GM13976 (cell line): ENCODE measurements at places on chromosomes 2 and 18.

DNA sequence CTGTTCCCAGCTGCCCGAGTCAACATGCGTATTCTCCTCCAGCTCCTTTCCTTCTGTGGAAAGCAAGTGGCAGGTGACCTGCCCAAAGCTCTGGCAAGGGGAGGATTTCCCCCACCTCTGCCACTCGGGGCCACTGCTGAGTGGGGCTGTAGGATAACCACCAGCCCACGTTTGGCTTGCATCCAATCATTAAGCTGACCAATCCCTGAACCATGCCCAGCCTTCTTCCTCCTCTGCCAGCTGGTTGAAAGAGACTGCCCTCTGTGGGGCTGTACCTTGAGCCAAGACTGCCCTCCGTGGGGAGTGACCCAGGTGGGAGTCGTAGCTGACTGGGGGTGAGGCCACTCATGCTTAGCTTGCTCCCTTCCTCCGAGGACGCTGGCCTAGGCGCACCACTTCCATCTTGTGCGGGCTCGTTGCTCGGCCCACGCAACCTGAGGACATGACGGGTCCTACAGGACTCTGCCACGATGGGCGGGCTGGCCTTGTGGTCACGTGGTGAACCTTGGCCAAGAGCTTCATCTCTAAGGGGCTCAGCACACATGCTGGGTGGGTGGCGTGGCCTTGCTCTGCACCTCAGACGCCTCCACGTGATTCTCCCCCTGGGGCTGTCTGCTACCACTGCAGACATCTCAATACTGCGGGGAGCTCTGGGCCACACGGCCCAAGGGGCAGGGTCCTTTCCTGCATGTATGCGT lies 112.1 kb downstream of the NDUFA10 start:
- DNase-seq = no peak

DNA sequence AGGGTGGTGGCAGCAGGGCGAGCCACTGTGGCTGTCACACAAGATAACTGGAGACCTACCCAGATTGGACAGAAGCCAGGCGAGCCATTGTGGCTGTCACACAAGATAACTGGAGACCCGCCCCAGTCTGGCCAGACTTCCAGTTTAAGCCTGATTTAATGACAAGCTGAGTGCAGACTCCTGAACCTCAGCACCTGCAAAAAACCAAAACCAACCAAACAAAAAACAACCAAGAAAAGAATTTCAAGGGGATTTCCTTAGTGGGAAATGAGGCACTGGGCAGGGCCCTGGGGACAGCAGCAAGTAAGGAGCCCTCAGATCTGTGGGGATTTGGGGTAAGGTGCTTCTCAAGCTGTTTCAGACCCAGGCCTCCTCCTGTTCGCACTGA lies 95.2 kb upstream of the BOD1L2 start:
- DNase-seq = peak; percentile 55

DNA sequence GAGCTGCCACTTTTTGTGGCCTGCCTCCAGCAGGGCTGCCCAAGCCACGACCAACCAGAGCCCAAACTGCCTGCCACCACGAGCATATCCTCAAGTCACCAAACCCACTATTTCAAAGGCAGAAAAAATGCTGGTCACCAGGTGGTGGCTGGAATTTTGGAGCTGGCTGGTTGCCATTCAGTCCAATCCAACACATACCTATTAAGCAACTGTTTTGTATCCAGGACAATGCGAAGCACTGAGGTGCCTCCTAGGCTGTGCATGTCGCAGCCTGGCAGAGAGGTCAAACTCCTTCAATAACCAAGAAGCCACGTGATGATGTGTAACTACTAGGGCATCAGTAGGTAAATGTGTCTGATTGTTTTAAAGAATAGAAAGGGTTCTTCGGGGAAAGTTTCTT lies 108.3 kb upstream of the PPP1CB start:
- no peak for DNase-seq

- no peak for DNase-seq
Observed at GRCh38 chr2:226837787-226838603, 2.1 kb downstream of the RHBDD1 start.

DNA sequence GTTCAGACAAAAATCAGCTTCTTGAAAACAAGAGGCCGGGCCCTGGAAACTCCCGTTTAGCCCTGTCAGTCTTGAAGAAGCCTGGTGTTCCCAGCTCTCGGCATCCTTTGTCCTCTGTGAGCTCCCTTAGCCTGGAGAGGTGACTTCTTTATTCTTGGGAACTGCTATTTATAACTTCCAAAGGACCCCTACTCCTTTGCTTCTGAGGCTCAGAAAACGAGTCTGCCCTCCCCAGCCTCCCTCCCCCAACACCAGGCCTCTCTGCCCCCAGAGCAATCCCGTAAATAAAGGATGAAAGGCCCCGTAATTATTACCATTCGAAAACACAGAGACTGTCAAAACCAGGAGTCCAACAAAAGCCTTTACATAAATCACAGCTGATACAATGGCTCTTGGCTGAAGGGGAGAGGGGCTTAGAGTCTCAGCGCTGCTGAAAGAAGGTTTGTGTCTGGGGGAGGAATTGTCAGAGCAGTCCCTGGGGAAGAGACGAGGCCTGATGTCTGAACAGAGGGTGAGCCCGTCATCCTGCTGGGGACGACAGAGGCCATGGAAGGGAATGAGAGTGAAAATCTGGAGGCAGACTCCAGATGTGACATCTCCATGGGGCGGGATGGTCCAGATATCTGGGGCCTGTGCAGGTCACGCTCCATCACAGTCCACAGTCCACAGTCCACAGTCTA lies 283.0 kb downstream of the MYCN start:
- DNase-seq = no peak

- no peak for DNase-seq
Observed at GRCh38 chr18:62537042-62537894, 14.4 kb downstream of the ZCCHC2 start.

- DNase-seq = no peak
Observed at GRCh38 chr18:35311496-35311895, 21.5 kb upstream of the ZSCAN30 start.

DNA sequence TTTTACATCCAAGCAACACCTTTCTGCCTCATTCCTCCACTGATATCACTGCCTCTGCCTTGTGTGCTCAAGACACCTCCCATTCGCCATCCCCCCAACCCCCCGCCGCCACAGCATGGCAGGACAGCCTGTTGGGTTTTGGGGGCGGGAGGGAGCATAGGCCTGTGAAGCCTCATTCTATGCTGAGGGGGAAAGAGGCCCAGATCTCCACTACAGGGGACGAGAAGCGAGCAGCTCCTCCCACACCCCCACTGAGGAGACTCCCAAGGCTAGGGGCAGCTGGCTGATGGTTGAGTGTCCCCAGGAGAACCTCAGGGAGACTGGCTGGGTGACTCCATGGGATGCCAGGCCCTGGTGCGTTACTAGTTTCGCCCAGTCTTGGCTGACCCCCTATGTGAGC lies 214.3 kb upstream of the SIX2 start:
- no peak for DNase-seq

DNA sequence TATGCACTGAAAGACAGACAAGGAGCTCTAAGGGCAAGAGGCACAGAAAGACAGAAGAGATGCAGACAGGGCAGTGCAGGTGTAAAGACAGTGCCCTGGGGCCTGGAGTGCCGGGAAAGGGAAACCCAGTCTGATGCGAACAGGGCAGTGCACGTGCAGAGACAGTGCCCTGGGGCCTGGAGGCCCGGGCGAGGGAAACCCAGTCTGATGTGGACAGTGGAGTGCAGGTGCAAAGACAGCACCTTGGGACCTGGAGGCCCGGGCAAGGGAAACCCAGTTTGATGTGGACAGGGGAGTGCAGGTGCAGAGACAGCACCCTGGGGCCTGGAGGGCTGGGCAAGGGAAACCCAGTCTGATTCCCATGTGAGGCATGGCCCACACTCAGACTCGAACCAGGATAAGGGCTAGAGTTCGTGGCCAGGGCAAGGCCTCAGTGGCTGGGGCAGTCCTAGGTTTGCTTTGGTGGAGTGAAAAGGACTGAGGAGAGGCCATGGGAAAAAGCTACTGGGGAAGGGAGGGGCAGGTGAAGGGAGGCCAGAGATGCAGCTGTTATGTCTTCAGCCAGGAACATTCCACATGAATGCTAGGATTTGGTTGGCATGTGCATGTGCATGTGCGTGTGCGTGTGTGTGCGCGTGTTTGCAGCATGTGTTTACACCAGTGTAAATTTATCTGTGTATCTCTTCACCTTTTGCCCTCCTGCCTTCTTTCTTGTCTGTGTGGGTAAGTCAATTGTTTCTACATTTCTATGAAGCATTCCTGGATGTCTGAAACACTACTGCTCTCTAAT lies 39.1 kb upstream of the DNMT3A start:
- DNase-seq = no peak

DNA sequence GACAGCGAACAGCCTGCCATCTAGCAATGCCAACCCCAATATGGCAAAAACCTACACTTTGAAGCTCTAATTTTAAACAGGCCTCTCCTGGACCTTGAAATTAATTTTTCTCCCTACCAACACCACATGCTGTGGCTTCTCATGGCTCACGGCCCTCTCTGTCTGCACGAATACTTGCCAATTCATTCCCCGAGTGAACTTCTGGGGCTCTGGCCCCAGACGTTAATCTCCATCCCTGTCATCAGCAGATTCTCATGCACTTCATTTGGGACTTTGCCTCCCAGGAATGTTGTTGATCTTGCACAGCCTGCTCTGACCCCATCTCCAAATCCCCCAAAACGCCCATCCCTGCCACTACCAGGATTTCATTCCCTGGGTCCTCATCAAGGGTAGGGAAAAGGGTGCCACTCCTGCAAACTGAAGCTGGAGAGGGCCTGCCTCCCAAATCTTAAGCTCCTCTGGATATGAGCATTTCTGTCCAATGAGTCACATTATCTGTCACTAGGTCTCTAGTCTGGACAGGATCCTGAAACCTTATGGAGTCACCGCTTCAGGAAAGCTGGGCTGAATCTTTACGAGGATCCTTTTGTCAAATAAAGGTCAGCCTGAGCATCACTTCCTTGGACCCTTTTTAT lies 10.4 kb downstream of the FIGLA start:
- DNase-seq = no peak

- no peak for DNase-seq
Observed at GRCh38 chr2:18980104-18980785, 378.2 kb downstream of the OSR1 start.

DNA sequence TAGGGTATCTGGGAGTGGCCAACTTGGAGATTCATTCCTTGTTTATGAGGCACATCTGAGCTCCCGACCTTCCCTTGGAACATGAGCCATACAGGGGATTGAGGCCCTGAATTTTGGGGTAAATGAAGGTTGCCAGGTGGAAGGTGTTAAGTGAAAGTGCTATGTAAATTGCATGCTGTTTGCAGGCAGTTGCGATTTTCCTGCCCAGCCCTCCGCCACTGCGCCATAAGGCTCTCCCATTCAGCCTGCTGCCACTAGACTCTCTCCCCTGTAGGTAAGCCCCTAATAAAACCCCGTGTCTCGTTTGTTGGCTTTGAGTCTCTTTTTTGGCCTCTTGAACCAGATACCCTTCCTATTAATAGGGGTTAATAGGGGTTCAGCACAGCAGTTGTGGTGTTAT lies 33.8 kb downstream of the PCARE start:
- no peak for DNase-seq

- no peak for DNase-seq
Observed at GRCh38 chr2:137938204-137938603, 26.1 kb upstream of the HNMT start.

- no peak for DNase-seq
Observed at GRCh38 chr2:222248818-222249217, 50.0 kb downstream of the PAX3 start.

GRCh38 chr2:159108181-159108893 lies 139.9 kb downstream of the TANC1 start:
- no peak for DNase-seq

DNA sequence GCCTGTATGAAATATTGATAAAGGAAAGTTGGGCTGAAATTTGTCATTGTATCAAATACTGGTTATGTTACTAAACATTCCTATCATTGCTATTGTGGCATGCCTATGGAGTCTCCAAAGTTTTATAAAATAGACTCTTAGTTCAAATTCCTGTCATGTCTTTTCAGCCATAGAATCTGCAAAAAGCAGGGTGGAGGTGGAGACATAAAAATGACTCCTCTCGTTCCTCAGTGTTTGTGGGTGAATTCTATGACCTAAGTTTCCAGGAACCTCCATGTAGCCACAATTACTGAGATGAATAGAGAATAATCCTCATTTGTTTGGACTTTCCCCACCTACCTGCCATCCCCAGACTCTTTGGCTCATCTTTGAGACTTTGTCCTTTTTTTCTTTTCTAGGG lies 326.3 kb upstream of the ETAA1 start:
- no peak for DNase-seq

DNA sequence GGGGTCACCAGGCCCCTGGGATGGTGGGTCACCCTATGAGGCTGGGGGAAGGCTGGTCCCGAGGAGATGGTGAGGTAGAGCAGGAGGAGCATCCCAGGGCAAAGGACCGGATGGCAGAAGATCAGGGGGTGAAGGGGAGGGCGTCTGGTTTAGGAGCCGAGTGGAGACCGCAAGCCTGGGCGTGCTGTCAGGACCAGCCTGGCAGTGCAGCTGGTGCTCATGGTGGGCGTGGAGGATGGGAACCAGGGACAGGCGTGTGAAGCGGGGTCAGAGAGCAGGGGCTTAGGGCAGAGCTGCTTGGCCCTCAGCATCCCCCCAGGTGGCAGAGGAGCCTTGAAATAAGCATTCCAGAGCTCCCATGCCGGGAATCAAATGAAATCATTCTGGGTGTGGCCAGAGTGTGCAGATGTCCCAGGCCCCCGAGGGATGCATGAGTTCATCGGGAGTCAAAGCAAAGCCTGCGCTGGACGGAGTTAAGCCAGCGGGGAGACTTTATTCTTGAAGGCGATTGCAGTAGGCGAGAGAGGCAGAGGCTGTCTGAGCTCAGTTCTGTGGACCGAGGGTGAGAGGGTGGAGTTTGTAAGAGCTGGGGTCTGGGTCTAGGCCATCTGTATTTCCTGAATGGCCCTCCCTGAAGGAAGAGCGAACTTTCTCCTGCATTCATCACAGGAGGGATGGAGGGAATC lies 33.1 kb upstream of the MBP start:
- DNase-seq = no peak

DNA sequence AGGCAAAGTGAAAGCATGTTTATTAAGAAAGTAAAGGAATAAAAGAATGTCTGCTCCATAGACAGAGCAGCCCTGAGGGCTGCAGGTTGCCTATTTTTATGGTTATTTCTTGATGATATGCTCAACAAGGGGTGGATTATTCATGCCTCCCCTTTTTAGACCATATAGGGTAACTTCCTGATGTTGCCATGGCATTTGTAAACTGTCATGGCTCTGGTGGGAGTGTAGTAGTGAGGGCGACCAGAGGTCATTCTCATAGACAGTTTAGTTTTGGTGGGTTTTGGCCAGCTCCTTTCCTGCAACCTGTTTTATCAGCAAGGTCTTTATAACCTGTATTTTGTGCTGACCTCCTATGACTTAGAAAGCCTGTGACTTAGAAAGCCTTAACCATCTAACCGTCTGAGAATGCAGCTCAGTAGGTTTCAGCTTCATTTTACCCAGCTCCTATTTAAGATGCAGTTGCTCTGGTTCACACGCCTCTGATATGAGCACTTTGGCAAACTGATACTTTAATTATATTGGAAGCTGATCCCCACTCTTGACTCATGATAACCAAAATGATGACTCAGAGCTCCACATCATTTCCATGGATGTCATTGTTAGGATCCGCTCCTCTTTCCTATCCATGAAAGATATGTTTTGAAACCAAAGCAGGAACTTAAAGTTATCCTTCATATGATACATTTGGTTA lies 14.5 kb upstream of the ERMN start:
- DNase-seq = no peak

- DNase-seq = no peak
Observed at GRCh38 chr2:73082523-73083410, 11.3 kb upstream of the SFXN5 start.
